Stimulated activated CD8-positive, alpha-beta memory T cell treated with anti-CD3 and anti-CD28 coated beads, Interleukin-4, amount 100 ng/mL, for 1 hour (primary cell): ENCODE measurements at places on chromosomes 3 and 15.

DNA sequence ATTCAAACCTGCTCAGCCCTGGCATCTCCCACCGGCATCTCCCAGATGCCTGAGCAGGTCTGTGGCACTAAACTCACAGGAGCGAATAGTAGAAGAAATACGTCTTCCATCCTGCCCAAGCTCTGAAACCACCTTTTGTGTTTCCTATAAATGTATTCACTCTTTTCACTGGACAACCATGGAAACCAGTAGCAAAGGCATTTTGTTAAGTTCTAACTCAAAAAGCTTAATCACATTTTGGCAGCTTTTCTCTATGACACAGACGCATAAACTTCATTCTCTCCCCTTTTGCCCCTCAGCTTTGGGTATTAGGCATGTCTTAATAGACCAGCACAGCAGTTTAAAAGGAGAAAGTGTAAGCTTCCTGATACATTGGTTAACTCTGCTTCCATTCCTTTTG, 24.5 kb upstream of the ARNT2 start:
- DNase-seq: no peak

GRCh38 chr3:69318410-69318809, 67.5 kb downstream of the FRMD4B start:
- no peak for DNase-seq

DNA sequence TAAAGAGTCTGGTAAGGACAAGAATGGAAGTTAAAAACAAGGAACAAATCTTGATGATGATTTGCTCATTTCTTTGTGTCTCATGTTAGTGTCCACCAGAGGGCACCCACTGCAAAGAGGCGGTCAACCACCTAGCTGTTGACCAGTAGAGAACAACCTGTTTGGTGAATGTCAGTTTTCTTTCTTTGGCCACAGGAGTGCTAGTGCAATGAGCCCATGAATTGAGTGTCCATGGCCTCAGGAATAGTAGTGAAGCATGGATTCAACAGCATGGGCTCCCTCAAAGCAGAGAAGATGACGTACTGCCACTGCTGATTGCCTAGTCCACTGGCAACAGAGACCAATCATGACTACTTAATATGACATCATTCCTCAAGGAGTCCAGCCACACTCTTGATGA, 10.7 kb upstream of the CNTN6 start:
- DNase-seq: no peak

GRCh38 chr3:64046592-64046991, 23.3 kb upstream of the PSMD6 start:
- DNase-seq: no peak

GRCh38 chr3:69410301-69410700, 24.4 kb upstream of the FRMD4B start:
- DNase-seq: no peak

- no peak for DNase-seq
These were observed 86.4 kb downstream of the POLR2M start for GRCh38 chr15:57792724-57793449.

DNA sequence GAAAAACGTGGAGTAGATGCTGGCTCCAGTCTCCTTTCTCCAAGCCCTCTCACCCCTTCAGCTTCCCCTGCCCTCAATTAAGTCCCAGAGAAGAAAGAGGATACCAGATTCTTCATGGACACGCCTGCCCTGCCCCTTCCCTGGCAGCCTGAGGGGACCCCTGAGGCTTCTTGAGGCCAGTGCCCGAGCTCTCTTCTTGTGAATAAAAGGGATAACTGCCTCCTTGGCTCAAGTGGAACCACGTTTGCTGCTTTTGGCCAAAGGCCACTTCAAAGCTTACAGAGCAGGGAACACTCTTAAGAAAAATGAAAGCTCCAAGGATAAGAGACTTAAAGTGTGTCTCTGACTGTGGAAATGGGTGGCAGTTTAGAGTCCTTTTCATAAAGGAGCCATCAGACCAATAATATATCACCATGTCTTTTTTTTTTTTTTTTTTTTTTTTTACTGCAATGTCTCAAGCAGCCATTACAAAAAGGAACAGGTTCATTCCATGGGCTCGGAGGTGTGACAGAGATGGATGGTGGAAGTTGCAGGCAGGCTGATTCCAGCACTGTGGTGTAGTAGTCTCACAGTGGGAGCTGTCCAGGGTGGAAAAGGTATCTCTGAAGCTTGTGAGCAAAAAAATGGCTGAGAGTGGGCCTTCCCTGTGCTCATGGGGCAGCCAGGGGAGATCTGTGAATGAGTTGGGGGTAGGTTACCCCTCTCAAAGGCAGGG, 108.8 kb downstream of the SEMA5B start:
- DNase-seq: no peak

- DNase-seq: no peak
These were observed 10.5 kb downstream of the NKTR start for GRCh38 chr3:42610976-42611375.

GRCh38 chr15:32746116-32746857, 28.5 kb downstream of the GREM1 start:
- DNase-seq: no peak

- DNase-seq: no peak
These were observed 579.5 kb downstream of the PYDC2 start for GRCh38 chr3:192040282-192041043.

DNA sequence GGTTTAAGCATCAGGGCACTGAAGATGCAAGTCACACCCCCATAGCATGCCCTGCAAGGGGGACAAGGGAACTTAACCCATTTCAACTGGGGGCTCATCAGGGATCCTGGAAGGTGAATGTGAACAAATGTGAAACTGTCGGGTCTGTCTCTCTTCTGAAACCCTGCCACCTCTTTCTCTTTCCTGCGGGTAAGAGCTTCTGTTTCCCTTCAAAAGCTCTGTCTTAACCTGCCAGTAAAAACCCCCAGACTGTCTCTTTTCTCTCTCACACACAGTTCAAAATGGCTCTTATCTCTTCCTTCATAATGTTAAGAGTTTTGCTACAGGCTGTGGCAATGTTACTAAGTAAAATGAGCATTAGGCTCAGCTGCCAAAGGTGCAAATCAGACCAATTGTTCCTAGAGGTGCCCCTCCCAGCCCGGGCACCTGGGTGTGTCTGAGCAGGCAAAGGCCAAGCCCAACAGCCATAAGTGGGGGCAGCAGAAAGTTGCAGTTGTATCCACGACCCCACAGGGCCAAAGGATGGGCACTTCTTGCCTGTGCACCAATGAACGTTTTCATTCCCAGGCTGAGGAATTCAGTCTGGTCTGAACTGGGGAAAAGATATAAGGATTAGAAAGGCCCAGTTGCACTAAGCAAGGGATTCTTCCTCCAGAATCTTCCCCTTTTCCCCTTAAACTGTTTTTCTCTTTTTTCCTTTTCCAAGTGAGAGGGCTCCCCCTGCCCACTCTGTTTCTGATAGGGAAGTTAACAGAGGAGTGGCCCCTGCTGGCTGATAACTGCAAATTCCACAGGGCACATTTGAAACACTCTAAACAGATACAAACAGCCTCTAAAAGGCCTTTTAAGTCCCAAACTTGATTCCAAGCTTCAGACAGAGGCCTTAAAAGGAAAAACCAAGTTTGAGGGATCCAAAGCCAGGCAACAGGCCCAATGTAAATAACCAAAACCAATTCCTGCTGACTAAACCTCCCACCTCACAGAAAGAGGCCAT, 113.8 kb upstream of the EPHA6 start:
- no peak for DNase-seq

GRCh38 chr3:13504161-13504831, 24.2 kb downstream of the HDAC11 start:
- DNase-seq: no peak

DNA sequence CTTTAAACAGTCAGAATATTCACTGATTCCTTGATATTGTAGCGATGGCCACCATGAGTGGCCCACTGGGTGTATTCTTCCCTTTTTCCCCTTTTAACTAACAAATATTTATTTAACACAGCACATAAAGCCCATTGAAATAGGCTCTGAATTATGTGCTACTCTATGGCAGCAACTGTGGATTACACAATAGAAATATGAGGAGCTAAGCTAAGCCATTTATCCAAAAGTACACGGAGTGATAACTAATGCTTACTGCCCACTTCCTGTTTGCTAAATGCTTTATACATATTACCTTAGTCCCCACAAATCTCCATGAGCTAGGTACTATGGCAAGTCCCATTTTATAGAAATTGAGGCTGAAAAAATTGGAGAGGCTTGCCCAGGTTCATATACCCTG, 17.9 kb downstream of the ILDR1 start:
- DNase-seq: no peak

DNA sequence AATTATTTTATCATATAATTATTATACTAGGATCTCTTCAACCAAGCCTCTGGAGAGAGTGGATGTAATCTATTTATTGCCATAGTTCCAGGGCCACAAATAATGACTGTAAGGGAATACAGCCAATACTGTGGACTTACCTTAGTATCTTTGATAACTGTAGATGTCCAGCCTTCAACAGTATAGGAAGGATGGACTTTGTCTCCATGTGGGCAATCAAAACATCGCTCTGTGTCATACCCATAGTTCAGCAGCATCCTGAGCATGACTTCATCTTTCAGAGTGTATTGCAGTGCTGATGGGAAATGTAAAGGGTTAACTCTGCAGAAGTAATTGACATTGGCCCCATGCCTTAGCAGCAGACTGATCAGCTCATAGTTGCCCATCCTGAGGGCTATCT, 14.2 kb downstream of the ASB14 start:
- no peak for DNase-seq

- no peak for DNase-seq
These were observed 19.7 kb downstream of the B3GNT5 start for GRCh38 chr3:183272791-183273190.

- no peak for DNase-seq
These were observed 190.9 kb downstream of the ADAMTS9 start for GRCh38 chr3:64496786-64497490.

- no peak for DNase-seq
These were observed 156.7 kb upstream of the MEF2A start for GRCh38 chr15:99409097-99409473.

DNA sequence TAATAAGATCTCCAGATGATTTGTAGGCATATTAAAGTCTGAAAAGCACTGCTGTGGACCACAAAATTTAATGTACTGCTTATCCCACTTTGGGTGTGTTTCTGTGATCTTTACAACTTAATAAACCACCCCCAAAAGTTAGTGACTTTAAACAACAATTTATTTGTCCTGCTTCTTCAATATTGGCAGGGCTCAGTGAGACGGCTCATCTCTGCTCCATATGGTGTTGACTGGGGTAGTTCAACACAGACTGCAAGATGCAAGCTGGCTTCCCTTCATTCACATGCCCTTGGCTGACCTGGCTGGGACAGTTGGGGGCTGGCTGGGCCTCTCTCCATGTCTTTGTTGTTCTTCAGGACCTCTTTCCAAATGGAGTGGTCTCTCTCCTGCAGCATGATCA, 337.8 kb downstream of the FHIT start:
- DNase-seq: no peak

GRCh38 chr15:74977599-74977998, 17.8 kb upstream of the SCAMP5 start:
- DNase-seq: no peak

- DNase-seq: no peak
These were observed 569.8 kb downstream of the RBMS3 start for GRCh38 chr3:29850641-29851040.

- no peak for DNase-seq
These were observed 1066.0 kb downstream of the AGBL1 start for GRCh38 chr15:87145696-87146095.

DNA sequence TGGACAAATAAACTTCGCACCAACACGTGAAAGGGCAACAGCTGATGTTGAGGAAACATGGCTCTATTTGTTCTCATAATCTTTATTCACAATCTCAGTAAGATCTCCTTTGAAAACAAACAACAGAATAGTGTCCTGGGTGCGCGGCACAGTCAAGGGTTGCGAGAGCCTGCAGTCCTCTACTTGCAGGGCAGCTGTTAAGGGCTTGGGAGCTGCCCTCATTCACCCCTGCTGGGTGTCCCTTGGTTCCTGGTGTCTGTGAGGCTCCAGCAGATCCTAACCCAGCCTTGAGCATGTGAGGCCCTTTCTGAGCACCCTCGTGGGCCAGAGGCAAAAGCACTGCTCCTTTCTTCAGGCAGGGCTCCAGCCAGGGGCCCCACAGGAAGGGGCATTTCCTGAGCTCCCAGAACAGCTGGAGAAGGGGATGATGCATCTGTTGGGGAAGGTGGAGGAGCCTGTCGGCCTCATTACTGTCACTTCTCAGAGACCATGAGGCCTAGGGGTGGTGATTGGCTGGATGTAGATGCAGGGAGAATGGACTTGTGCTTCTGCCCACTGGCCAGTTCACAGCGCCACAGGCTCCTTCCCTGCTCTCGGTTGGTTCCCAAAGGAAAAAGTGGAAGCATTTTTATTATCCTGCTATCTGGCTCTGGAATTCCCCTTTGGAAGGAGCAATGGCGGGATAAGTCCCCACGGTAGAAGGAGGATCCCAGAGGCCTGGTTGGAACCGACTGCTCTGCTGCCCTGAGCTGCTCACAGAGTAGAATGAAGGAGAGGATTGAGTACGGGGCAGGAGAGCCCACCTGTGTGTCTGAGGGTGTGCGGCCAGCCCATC, 51.9 kb upstream of the KLF13 start:
- DNase-seq: no peak

- DNase-seq: no peak
These were observed 315.9 kb downstream of the LSAMP start for GRCh38 chr3:116129187-116129946.

- DNase-seq: no peak
These were observed 19.1 kb upstream of the EPB42 start for GRCh38 chr15:43239732-43240491.

DNA sequence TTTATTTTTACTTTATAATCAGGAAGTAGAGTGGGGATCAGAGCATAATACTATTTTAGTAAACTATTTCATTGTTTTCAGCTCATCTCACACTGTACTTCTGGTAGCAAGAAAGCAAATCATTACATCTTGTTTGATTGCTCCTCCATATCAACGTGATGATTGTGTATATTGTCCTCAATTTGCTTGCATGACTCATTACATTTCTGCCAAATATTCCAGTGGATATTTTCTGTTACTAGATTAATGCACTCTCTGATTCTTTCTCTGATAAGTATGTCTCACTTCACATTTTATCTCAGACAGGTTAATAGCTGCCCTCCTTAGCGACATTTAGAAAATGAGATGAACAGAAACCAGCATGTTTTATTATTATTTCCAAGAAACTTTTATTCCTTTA, 1145.3 kb downstream of the OTOL1 start:
- no peak for DNase-seq

- DNase-seq: no peak
These were observed 170.5 kb downstream of the VPS13C start for GRCh38 chr15:61889706-61890105.

DNA sequence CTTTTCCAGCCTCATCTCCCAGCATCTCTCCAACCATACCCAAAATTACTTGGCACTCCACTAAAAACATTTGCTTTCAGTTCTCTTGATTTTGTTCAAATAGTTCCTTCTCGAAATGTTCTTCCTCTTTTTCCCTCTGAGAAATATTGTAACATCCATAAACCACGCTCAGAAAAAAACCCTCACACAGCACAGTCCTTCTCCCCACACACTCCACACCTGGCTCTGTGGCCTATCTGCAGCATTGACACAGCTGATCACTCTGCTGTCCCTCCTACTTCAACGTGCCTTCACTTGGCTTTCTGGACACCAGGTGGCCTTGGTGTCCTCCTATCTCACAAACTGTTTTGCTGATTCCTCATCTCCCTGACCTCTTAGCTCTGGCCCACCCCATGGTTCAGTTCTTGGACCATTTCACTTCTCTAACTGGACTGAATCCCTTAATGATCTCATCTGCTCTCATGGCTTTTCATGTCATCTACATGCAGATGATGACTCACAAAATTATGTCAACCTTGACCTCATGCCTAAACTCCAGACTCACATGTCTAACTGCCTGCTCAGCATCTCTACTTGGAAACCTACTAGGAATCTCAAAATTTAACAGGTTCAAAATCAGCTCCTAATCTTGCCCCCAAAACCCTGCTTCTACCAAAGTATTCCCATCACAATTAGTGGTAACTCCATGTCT, 93.3 kb downstream of the TRIM42 start:
- no peak for DNase-seq

GRCh38 chr3:194536871-194537637, 50.3 kb upstream of the ATP13A3 start:
- DNase-seq: no peak
